T1000 (cell line): ENCODE measurements at places on chromosomes 5 and 9.

DNA sequence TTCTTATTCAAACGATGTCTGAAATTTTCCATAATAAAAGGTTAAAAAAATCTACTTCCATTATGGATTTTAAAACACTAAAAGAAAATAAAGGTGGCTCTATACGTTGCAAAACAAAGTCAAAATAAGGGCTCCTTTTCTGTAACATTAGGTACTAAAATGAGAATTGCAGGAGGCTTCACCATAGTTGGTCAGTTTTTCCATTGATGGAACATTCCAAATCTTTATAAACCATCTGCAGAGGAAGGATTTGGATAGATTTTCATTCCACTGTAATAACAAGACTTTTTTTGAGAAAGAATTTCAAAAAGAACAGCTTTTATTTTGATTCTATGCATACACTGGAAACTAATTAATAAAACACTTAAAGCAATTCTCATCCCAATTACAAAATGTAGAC is 145.6 kb downstream of the LURAP1L start:
- no peak for DNase-seq

- no peak for DNase-seq
Observed at GRCh38 chr5:91119217-91119616, 263.9 kb downstream of the ARRDC3 start.

DNA sequence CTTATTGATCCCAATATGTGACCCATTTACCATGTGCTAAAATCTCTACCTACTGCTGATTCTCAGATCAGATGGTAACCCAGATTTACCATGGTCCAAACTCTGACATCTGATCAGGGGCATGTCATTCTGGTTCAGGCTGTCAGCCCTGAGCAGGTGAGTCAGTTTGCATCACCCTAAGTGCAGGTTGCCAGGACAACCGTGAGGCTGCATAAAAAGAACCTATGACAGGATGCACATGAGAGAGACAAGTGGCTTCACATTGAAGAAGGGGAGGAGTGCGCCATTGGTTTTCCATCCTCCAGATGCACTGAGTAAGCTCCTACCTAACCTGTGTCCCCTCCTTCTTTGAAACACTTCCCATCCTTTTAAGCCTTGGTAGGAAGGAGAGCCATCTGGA is 801 bp upstream of the PRSS3 start:
- no peak for DNase-seq

DNA sequence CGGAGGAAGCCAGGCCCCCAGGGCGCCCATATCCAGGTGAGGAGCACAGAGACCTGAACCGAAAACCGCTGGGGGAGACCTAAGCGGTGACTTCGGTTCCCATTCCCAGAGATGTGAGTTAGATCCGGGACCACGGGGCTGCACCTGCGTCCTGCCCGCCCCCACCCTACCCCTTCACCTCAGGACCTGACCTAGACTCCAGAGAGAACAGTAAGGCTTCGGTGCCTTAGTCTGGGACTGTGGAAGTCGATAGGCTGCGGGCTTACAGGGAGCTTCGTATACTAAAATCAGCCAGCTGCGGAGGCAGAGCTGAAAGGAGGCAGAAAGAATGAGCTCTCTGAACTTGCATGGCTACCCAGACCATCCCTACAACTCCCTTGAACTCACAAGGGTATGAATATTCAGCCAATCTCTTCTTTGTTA is 518 bp upstream of the FAM13B start:
- no peak for DNase-seq

DNA sequence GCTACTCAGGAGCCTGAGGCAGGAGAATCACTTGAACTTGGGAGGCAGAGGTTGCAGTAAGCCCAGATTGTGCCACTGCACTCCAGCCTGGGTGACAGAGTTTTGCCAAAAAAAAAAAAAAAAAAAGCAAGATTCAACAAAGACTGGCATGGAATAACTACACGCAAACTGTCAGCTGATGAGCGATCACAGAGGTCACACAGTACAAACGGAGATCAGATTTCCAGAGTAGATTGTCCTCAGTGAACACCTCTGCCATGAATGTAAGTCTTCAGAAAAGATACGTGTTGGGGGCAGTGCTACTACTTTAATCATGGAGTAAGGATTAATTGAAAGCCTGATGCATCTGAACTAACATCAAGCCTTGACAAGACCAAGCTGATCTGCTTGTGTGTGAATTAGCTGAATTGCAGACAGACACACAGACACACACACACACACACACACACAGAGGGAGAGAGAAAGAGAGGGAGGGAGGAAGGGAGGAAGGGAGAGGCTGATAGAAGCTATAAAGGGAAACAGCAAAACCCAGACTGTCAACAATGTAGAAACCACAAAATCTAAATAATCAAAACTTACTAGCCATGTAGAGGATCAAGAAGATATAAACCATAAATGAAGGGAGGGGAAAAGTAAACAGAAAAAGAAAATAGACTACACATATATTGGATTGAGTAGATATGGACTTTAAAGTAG is 222.9 kb upstream of the ZNF462 start:
- no peak for DNase-seq

- DNase-seq: no peak
Observed at GRCh38 chr9:2574203-2574602, 47.4 kb upstream of the VLDLR start.

GRCh38 chr9:27474305-27474704 is 49.8 kb upstream of the IFNK start:
- no peak for DNase-seq

- no peak for DNase-seq
Observed at GRCh38 chr9:131349522-131349880, 44.4 kb upstream of the PRRC2B start.

DNA sequence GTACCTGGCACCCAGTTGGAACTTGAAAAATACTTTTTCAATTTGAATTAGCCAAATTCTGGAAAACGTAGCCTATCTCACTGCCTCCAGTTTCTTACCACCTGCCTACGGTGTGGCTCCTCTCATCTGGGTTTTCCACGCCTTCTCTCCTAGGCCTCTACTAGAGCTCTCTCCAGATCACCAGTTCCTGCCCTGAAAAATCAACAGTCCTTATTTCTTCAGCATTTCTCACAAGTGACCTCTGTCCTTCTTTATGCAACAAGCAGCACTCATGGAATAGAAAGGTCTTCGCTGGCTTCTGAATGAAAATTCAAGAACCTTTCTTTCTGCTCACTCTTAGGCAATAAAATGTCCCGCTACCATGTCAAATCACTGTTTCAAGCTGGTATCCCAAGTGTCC is 64.8 kb downstream of the PIP5K1B start:
- no peak for DNase-seq

- DNase-seq: peak; percentile 45
Observed at GRCh38 chr5:123035918-123036390, 571 bp downstream of the PPIC start.

DNA sequence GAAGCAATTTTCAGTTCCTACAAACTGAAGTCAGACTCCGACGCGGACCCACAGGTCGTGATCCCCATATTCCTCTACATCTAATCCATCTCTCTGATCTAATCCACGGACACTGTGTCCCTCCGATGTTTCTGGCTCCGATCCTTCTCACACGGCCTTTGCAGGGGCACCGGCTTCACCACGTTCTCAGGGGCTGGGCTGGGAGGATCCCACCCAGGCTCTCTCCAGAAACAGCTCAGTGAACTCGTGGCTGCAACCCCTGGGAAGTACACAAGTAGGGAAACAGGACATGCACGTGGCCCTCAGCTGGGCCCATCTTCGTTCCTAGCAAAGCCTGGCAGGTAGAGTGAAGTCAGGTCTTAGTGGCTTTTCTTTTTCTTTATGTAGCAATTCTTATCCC is 49.1 kb upstream of the OLFM1 start:
- no peak for DNase-seq

DNA sequence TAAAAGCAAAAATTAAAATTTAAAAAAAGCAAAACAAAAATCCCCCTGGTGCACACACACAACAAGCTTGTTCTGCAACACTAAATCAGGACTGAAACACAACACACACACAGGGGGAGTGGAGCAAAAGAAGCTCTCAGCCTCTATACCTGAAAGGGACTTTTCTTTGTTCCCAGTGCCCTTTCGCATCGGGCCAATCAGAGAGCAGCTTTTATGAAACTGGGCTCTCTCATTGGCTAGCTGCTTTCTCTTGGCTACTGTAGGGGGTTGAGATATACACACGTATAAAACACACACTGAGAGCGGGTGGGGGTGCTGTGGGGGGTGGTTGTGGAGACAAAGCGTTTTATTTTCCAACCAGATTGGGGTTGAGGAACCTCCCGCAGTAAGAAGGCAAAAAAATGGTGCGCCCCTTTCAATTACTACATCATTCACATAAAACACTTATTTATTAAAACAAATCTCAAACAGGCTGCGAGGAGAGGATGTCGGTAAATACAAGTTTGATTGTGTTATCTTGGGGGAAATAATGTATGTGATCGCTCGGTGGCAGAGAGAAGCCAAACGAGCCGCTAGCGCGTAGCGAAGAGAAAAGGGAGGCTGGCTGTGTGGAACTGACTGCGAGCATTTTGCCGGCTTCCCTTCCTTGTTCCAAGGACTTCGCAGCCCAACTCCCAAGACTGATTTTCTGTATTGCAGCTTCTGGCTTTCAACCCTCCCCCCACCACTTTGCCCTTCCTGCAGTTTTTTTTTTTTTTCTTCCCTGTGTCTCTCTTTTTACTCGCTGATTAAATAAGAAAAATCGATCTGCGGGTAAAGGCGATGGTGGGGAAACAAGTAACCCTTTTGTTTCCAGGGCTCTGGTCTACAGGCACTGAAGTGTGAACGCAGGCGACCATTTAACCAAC is 2.5 kb upstream of the ZNF608 start:
- DNase-seq: no peak

- DNase-seq: no peak
Observed at GRCh38 chr5:84478603-84479002, 93.9 kb upstream of the EDIL3 start.

DNA sequence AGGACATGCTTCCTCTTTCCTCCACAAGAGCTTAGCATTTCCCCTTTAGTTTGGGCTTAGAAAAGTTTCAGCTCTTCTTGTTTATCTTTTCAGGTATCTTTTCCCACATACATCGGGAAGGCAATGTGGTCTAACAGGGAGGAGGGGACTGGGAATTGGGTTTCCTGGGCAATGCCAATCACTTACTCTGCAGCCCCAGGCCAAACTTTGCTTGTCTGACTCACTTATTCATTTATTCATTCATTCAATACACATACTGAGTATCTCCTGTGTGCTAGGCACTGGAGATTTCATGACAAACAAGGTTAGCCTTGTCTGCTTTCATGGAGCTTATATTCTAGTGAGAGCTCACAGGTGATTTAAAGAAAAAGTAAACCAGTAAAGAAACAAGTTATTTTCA is 10.7 kb upstream of the POU4F3 start:
- DNase-seq: no peak

DNA sequence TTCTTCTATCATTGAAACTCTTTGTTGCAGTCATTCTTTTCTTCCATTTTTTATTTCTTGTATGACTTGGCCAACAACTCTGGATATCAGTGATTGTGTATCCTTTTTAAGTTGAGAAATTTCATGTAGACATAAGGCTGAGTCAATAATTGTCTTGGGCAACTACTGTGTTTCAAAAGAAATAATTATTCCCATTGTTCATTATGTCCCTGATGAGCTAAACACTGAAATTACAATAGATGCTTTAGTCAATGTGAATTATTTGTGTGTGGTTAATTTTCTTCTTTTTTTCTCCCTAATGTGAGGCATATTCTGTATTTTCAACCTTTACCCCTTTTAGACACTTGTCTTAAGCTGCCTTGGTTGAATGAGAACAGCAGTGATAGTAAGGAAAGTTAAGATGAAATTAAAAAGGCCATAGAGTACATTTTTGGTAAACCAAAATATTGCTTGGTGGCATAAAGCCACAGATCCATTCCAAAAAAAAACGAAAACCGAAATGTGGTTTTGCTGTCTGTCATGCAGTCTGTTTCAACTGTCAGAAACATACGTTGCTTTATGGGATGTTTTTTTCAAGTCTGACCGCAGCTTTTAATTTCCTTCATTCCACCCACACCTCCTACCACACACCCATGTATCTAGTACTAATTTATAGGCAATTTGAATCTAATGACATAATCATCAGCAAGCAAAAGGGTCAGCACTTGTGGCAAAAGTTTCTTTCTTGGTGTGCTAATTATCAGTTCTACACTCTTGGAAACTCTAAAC is 21.1 kb downstream of the TLE4 start:
- no peak for DNase-seq

DNA sequence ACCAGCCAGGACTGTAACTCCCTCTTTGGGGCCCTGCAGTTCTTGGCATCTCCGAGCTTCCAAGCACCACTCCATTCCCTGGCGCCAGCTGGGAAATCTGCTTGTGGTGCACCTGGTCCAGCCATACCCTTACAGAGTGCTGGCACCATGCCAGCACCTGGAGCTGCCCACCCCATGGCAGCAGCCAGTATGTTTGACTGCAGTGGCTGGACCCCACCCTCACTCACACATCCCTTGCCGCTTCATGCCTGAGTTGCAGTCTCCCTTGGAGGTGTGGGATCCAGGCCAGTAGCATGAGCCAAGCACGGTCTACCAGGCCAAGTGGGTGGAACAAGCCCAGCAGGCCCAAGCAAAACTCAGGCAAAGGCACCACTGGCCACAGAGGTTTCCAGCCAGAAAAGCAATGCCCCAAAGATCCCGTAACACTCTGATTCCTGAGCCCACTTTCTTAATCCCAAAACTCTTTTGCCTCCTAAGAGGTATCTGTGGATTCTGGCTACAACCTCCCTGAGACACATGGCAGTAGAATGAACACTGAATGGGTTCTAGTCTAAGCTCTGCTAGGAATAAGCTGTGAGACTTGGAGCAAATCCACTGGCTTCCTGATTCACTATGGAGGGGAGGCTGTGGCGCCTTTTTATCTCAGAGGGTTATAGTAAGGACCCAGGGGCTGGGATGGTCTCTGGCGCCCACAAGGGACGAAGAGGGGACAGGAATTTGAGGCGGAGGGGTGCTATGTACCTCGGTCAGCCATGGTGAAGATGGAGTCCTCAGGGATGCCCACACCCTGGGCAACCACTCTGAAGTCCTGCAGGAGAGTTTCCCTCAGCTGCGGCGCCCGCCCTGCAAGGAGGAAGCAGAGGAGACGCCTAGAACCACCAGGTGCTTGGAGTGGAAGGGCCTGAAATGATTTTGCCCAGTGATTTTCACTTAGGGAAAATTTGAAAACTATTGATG is 5.6 kb downstream of the AMBP start:
- no peak for DNase-seq

DNA sequence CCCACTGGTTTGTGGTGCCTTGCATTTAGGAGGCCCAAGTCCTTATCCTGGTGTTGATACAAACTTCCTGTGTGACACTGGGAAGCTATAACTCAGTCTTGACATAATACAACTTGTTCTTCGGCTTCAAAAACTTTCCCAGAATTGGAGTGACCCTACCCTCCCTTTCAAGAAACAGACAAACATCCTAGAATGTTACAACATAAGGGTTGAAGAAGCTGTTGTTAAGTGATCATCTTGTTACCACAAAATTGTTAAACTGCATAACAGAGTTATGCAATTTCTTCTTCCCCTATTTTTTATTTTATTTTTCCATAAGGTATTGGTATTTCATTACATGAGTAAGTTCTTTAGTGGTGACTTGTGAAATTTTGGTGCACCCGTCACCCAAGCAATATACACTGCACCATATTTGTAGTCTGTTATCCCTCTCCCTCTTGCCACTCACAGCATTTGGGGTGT is 21.3 kb downstream of the TLR4 start:
- DNase-seq: no peak
